Central memory CD8-positive, alpha-beta T cell (primary cell): ENCODE measurements at places on chromosomes 1 and 21.

GRCh38 chr21:43924421-43925095 is 59.5 kb downstream of the AGPAT3 start:
- no peak for DNase-seq

GRCh38 chr1:180562640-180563025 is 3.9 kb downstream of the OVAAL start:
- DNase-seq: no peak

DNA sequence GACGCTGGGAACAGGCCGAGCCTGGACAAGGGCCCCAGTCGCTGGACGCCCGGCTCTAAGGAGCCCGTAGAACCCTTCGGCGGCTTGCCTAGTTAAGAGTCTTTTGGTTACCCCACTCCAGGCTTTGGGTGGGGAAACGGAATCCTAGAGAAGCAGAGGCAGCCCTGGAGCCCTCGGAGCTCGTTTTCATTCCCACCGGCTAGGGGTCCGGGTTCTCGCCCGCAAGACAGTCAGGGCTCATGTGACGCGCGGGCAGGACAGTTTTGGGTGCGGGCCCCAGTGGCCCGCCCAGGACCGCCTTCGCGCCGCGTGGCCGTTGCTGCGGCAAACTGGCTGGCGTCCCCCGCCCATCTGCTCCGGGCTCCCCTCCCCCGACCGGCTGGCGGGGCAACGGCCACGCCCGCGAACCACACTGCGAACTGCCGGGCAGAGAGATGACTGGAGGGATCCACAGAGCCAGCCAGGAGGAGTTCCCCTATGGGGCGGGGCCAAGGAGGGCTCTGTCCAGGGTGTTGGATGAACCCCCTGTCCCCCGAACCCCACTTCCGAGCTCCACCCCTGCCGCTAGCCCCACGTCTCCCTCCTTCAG is 829 bp upstream of the HES2 start:
- no peak for DNase-seq

DNA sequence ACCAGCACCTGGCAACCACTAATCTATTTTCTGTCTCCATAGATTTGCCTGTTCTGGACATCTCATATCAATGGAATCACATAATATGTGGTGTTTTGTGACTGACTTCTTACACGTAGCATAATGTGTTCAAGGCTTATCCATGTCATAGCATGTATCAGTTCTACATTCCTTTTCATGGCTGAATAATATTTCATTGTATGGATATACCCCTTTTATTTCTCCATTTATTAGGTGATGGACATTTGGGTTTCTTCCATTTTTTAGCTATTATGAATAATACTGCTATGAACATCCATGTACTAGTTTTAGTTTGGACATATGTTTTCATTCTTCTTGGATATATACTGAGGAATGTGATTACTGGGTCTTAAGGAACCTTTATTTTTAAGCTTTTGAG is 78.0 kb upstream of the OLIG2 start:
- no peak for DNase-seq

GRCh38 chr1:80533775-80534334 is 1266.9 kb upstream of the ADGRL2 start:
- no peak for DNase-seq
